ENCODE measurements at places on chromosomes 5 and 9.

DNA sequence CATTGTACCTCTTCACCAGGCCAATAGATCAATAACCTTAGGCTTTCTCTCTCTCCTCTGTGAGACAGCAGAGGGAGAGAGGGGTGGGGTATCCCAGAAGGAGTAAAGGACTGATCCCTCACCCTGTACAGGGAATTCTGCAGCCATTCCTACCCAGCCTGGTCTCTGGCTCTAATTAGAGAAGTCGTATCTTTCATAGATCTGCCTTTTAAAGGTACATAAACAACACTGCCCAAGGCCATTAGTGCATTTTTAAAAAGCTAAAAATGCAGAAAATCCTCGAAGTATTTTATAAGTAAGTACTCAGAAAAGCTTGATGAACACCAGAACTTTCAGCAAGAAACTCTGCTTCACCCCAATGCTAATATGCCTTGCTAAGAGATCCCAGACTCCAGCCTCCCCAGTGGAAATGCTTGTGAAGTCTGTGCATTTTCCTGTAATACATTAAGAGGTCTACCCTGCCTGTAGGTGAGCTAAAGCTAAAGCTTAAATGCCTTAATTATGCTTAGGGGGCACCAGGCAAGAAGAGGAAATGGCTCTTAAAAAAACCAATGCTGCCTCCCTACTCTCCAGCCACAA is 200.0 kb upstream of the ANKRD55 start:
- no peak for DNase-seq

DNA sequence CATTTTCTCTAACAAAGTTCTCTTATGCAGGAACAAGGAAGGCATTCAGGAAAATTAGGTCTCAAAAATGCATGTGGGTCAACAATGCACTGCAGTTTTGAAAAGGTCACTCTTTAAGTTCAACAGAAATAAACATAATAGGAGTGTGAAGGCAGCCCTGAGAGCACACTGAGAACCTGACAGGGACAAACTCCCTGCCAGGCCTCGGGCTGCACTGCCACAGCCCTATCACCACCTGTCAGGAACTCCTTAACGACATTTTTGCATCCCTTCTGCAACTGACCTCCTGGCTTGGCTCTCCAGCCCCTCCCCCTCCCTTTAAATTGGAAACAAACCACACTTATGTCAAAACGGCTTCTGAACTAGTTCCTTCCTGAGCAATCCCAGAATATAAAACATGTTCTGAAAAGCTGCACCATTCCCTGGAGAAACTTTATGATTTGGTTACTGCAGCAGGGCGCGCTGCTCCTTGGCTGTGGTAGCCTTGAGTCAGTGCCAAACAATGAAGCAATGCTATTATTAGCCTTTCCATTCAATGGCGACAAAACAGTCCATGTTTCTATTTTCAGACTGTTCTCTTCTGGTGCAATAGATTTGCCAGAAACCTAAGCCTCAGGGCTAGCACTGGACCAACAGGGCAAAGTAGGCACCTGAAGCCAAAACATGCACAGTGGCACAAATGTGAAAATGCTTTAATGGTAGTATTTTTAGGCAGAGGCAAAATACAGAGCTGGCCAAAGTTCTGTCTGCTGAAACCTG is 160.1 kb upstream of the ZNF608 start:
- DNase-seq, result no peak

GRCh38 chr5:172266071-172266675 is 17.4 kb downstream of the UBTD2 start:
- no peak for DNase-seq

DNA sequence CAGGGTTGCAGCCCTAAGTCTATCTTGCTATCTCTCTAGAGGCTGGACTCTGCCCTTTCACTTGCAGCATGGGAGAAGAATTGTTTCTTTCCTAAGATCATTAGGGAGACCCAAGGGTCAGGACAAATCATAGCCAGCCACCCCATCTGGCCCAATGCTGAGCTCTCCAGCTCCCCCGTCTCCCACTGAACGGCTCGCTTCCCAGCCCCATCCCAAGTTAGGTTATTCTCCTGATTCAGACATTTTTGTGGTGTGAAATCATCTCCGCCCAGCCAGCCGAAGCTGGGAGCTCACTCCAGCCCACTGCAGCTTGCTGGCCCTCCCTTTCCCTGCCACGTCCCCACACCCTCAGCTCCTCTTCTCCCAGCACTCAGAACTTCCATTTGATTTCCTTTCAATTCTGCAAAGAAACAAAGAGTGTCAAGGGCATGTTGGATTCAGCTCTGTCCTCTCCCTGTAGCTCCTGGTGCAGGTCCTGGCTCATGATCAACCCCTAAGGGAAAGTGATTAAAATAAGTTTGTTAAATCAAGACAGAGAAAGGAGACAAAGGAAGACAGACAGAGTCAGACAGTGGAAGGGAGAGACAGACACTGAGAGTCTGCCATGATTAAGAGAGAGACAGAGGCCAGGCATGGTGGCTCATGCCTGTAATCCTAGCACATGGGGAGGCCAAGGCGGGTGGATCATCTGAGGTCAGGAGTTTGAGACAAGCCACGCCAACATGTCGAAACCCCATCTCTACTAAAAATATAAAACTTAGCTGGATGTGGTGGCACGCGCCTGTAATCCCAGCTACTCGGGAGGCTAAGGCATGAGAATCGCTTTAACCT is 12.6 kb upstream of the SPARC start:
- DNase-seq, result no peak

GRCh38 chr9:112582371-112583262 is 96.0 kb downstream of the KIAA1958 start:
- DNase-seq, result no peak

- DNase-seq, result no peak
These were observed 132.4 kb downstream of the HACD4 start for GRCh38 chr9:20898885-20899554.

- no peak for DNase-seq
These were observed 61.4 kb upstream of the ADRB2 start for GRCh38 chr5:148765061-148765460.

DNA sequence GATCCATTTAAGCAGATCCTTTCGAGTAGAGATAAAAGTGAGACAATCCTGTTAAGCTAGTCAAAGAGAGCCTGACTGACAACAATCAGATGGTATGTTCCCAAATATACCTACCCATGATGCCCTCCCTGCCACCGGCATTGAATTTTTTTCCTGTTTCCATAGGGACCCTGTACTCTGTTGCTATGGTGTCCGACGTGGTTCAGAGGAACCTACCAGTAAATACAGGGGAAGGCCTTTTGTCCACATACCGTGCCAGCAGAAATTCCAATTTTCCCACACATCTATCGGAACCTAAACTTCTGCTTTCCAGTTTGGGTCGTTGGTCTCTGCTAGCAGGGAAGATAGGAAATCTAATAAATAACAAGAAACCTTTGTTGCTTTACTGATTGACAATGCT is 64.7 kb downstream of the MEGF10 start:
- no peak for DNase-seq

DNA sequence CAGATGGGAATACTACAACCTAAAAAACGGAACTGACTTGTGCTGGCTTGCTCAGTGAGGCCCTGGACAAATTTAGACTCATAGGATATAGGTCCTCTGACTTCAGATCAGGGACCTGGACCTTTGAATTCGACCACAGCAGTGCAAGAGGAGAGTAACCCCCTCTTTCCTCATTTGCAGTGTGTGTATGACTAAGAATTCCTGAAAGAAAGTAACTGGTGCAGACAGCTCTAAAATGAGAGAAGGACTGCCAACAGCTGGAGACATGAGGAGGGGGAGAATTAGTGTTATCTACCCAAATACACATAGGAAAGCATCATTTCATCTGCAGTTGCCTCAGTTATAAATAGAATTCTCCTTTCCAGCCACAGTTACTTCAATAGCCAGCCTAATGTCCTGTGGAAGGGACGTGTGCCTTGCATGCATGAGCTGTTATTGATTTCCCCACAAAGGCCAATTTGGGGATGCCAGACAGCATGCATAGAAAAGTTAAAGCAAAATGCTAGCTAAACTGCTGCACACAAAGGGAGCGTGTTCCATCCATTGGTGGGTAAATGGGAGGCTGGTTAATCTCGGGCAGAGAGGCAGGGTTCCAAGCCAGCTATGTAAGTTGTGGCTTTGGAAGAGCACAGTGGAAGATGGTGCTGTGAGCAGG is 442.7 kb downstream of the CDK5RAP2 start:
- no peak for DNase-seq

DNA sequence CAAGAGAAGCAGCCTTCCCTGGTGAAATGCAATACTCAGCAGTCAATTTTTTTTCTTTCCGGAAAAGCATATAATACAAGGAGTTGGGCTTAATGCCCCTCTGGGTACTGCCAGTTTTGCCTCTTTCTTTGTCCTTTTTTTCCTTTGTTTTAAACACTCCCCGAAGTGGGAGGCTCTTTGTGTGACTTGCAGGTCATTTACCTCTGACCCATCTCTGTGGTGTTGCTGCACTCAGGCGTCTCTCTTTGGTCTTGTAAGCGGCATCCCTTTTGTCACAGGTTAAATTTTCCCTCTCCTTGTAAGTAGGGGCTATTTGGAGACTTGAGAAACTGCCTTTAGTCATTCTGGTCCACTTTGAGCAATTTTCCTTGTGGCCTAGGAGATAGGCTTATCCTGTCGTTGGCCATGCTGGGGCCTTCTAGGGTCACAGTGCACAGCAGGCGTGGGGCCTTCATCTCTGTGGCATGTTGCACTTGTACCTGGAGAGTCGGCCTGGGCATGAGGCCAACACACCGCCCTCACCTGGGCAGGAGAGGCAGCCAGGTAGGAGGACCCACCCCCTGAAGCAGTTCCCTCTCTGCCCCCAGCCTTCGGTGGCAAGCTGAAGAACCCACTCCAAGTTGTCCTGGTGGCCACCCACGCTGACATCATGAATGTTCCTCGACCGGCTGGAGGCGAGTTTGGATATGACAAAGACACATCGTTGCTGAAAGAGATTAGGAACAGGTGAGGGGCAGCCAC is 27.7 kb upstream of the CTSL start:
- DNase-seq, result no peak

GRCh38 chr5:89662499-89662898 is 747.1 kb downstream of the CETN3 start:
- DNase-seq, result no peak

- no peak for DNase-seq
These were observed 251.6 kb downstream of the GRIA1 start for GRCh38 chr5:153742060-153742459.

- DNase-seq, result no peak
These were observed 240.5 kb upstream of the TUT7 start for GRCh38 chr9:86594724-86595123.

- DNase-seq, result no peak
These were observed at the start of gene CARTPT for GRCh38 chr5:71719063-71719964. TSS of gene CARTPT (plus strand) at chr5:71719275. CDS start at chr5:71719294, 19 bp downstream.

- DNase-seq, result no peak
These were observed 97.2 kb downstream of the SH3TC2 start for GRCh38 chr5:148965511-148966265.

DNA sequence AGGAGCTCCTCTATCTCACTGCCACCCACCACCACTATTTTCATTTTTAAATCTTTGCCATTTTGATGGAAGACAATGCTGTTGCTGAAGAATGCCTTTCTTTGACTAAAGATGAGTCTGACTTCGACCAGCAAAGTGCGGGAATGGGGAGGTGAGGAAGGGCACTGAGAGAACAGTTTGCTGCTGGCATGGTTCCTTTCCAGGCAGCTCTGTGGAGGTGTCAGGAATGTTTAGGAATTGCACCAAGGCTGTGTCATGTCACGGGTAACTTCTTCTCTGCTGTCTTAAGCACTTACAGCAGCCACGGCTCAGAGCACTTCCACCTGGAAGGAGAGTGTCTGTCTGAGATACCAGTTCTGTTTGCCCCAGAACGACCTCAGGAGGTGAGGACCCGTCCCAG is 41.4 kb upstream of the SHB start:
- no peak for DNase-seq

GRCh38 chr5:60687927-60688720 is 11.8 kb downstream of the DEPDC1B start:
- no peak for DNase-seq

DNA sequence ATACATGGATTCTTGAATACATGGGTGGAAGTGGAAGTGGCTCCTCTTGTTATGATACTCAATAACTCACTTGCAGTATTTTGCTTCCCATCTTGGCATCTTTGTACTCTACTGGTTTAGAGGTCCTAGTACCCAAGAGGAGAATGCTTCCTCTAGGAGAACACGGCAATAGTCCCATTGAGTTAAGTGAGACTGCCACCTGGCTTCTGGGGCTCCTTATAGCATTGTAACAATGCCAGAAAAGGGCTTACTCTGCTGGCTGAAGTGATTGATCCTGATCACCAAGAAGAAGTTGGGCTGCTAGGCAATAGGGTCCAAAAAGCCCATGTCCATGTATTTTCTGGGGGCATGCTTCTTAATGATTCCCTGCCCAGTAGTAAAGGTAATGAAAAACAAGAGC is 627.6 kb upstream of the SGCD start:
- DNase-seq, result no peak

GRCh38 chr5:106522296-106522695 is 1148.4 kb downstream of the EFNA5 start:
- no peak for DNase-seq

- DNase-seq, result no peak
These were observed 21.1 kb downstream of the FAT2 start for GRCh38 chr5:151570058-151570457.

GRCh38 chr5:2895196-2895595 is 143.7 kb upstream of the IRX2 start:
- DNase-seq, result no peak

DNA sequence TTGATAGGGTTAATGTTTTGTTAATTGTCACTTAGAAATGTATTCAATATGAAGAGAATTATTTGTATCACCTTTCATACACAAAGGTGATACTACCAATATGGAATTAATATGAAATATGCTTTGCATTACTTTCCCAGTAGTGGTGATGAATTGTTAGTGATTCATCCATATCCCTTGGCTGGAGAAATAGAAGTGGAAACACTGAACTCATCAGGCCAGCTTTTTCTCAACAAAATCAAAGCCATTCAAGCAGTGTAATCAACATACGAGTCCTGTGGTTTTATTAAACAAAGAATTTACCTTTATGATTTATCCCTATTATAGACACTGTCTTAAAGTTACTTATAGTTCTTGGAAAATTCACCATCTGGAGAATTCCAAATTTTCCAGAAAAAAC is 264.0 kb upstream of the MEF2C start:
- DNase-seq, result no peak

GRCh38 chr5:178683783-178684182 is 46.7 kb downstream of the ZNF354A start:
- DNase-seq, result no peak

GRCh38 chr9:82957529-82958379 is 105.2 kb downstream of the RASEF start:
- DNase-seq, result no peak

- no peak for DNase-seq
These were observed 175.3 kb downstream of the HSPA4 start for GRCh38 chr5:133227082-133227481.

GRCh38 chr9:133534346-133535291 is at the start of gene ADAMTSL2:
TSS of gene ADAMTSL2 (plus strand) at chr9:133534704. CDS start at chr9:133536713, 2,009 bp downstream.
- no peak for DNase-seq

GRCh38 chr5:59538750-59539121 is 354.8 kb downstream of the PDE4D start:
- DNase-seq, result no peak
